Iris pigment epithelial cell (primary cell): ENCODE measurements at places on chromosomes 2 and 18.

GRCh38 chr2:120576509-120577474 is 158.9 kb upstream of the GLI2 start:
- no peak for DNase-seq

DNA sequence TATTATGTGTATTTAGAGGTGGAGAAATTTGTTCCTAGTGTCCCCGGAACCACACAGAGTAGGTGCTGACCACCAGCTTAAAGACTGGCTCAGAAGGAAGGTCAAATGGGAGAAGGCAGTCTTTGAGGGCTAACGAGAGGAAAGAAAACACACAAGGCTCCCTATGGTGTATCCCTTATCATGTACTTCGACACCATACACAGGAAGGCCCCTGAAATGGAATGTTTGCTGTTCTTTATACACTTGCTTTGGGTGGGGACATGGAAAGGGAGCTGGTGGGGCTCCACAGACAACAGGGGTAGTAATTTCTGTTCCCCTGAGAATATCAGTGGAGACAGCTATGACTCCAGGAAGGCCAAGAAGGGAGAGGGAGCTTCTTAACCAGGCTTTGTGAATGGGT is 6.0 kb downstream of the EPAS1 start:
- no peak for DNase-seq

DNA sequence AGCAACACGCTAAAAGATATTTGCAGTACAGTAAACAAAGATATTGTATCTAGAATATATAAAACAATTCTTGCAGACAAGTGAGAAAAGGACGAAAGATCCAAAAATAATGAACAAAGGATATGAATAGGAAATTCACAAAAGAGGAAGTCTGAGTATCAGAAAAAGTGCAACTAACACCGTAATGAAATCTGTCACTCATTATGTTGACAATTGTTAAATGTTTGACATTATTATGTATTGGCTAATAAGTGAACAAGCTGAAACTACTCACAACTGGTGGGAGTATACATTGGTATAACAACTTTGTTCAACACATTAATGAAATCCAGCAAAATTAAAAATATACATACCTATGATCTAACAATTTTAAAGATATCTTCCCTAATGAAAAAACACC is 36.7 kb upstream of the ASXL3 start:
- DNase-seq, result no peak

DNA sequence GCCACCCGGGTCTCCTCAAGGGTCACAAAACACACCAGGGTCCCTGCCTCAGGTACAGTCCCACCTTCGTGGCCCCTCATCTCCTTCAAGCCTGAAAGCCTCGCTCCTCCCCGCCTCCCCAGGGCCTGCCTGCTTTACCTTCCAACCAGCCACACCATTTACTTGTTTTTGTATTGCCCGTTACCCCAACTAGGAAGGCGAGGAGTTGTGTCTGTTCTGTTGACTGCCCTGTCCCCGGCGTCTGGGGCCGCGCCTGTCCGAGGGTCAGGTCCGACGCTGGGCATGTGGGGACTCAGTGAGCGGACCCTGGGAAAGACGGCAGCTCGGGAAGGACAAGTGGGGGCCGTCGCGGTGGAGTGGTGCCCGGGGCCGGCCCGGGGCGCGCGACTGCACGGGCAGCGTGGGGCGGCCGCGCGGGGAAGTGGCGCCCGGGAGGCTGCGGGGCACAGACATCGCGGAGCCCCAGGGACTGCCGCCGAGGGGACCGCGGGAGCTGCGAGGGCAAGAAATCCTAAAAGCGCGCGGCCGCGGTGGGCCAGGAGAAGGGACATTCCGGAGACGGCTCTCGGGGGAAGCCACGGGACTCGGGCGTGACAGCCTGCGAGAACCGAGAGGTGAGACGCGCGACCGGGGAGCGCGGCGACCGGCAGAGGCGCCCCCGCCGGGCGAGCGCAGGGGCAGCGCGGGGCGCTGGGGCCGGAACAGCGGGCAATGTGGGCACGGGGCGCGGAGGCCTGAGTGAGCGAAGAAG is 797 bp upstream of the GRHL1 start:
- DNase-seq, result no peak

DNA sequence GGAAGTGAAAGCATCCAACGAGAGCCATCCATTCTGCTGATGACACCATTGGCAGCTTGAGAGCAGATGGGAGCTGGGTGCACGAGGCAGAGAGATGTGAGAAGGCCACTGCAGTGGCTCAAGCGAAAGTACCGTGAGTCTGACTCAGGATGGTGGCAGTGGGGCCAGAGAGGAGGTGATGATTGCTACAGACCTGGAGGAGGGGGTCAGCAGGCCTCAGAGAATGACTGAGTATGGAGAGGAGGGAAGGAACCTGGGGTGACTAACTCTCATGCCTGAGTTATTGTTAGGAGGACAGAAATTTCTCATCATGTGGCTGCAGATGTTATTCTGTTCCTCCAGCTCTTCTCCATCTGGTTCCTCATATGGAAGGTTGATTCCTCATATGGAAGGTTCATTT is 8.8 kb upstream of the ZBTB7C start:
- no peak for DNase-seq

DNA sequence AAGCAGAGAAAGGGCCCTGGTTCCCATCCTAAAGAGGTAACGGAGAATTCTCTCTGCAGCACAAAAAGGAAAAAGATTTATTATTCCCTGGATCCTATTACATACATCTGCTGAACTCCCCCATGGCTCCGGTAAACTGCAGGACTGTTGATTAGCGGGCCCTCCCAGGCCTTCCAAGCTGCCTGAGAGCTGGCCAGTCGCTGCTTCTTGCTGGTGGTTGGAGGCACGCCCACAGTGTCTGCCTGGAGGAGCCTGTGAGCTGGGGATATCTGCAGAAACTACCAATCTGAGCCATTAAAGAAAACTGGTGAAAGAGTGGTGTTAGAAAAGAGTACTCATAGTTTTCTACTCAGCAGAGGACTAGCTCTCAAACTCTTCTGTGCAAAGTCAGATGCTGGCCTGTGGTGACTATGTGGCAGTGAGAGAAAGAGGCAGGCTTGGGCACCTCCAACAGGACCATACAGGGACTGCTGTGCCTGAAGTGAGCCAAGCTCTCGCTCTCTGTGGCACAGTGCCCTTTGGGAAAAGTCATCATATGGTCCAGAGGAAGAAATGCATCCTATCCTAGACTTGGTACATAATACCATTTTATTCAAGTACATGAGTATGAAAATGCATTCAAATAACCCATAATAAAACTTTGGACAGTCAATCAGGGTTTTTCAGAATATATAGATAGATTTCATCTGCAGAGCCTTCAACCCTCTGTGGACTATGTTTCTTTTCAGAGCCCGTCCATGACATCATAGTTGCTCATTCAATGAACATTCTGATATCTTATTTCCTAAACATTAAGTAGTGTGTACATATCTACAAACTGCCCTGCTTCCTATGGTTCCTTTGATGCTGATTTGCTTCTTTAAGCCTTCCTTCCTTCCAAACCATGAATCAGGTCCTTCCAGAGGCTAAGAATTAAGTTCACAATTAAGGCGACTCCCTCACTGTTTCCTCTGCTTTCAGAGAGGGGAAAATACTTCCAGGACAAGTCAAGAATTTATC is 242.0 kb upstream of the LYPD1 start:
- peak; percentile 14 for DNase-seq

GRCh38 chr18:41646915-41647620 is 308.0 kb upstream of the PIK3C3 start:
- no peak for DNase-seq

GRCh38 chr18:46239549-46239948 is 135.4 kb downstream of the HAUS1 start:
- peak; percentile 22 for DNase-seq

GRCh38 chr2:40168546-40168945 is 283.3 kb downstream of the SLC8A1 start:
- no peak for DNase-seq

DNA sequence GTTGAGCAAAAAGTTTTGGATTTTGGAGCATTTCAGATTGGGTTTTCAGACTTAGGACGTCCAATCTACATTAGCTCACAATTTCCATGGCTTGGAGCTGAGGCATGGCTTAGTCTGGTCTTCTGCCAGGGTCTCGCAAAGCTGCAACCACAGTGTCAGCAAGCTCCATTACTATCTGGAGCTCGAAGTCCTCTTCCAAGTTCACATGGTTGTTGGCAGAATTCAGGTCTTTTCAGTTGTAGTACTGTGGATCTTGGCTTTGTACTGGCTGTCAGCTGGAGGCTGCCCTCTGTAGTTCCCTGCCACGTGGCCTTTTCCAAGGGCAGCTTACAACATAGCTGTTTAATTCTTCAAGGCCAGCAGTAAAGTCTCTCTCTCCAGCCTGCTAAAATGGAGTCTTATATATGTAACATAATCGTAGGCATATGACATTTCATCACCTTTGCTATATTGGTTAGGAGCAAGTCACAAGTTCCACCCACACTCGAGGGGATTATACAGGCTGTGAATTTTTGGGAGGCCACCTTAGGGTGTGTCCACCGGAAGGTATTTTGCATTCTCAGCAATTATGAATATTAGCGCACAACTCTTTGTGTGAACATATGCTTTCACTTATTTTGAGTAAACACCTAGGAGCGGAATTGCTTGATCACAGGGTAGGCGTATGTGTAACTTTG is 41.5 kb upstream of the EPC2 start:
- no peak for DNase-seq

- DNase-seq, result no peak
Measured at GRCh38 chr2:234839285-234839684, 112.5 kb upstream of the SH3BP4 start.

DNA sequence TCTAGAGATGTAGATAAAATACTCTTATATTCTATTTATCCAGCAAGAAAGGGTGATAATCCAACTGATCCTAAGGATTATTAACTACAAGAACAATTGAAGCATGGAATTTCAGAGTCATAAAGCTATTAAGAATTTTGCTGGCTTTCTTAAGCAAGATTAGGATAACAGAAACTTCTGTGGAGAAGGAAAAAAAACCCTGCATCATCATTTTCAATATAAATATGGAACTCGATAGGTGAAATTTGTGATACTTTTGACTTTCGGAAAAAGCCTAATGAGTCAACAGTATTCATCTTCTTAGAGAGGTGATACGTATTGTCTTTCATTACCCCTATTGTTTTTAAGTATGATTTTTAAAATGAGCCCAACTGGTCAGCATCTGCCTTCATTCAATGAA is 593.3 kb downstream of the CPS1 start:
- DNase-seq, result no peak

GRCh38 chr2:63364866-63365265 is 223.4 kb downstream of the WDPCP start:
- no peak for DNase-seq

- DNase-seq, result peak; percentile 49
Measured at GRCh38 chr2:3461801-3462492, 57.4 kb downstream of the ADI1 start.

DNA sequence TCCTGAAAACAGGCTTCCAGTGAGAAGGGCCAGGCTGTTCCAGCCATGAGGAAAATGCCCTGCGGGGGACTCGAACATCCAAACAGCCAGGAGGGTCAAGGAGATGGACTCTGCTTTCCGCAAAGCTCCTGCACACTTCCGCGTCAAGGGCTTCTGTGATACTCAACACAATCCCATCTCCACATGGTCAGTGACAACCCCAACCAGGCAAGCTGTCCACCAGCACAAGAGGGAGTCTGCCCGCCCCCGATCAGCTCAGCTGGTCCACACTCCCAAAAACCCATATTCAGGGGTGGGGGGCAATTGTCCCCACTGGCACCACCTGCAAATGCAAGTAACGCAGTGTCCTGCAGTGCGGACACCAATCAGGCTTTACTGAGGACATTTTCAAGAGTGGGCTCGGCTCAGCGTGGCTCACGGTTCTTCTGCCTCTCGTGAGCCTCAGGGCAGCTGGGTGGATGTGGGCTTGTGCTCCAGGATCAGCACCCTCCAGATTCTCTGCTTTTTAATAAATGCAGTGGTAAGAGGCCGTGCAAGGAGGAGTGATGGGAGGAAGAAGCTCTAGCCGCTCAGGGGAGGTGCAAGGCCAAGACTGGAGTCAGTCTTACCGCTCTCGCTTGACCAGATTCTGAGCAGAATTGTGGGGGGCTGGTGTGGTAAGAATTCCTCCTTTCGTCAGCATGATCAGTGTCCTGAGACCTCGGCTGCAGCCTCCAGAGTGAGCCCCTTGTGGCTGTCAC is 19.5 kb upstream of the CIDEA start:
- DNase-seq, result no peak
